ENCODE measurements at places on chromosomes 5 and 9.

DNA sequence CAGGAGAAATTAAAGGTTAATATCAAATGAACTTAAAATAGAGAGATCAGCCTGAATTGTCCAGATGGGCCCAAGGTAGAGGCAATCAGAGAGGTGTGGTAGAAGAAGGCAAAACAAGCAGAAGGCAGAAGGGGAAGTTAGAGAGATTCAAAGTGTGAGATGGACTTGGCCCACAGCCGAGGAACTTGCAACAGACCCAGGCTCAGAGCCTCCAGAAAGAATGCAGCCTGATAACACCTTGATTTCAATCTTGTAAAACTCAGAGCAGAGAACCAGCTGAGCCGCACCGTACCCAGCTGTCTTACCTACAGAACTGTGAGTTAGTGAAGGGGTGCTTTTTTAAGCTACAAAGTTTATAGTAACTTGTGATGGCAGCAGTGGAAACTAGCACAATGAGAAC lies 190.9 kb downstream of the RFK start:
- DNase-seq: no peak

DNA sequence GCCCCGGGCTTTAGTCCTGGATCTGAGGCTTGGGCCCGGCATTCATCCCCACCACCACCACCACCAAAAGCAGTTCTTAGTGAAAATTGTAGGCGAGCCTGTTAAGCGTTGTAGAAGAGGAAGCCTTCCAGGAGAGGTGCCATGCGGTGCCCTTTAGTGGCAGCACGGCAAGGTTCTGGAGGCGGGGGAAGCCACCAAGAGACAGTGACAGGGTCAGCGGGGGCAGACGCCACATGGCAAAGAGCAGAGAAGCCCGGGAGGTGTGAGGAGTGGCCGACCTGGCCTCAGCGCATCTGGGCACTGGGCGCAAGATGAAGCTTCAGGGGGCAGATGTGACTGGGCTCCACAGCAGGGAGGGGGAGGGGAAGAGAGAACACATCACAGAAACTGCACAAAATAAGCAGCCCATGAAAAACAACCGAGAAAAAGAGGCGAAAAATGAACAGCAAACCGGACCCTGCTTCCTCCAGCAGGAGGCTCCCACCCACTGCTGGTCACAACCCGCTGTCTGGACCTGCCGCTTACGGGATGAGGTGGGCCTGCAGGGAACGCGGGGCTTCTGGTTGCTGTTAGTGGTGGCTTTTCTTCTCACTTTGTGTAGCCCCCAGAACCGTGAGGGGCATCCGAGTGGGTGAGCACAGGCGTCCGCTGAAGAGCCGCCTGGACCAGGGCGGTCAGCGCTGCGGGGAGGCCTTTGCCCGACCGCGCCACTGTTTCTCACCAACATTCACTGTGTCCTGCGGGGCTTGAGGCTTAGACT lies 4.3 kb downstream of the LRRC14B start:
- DNase-seq: no peak

DNA sequence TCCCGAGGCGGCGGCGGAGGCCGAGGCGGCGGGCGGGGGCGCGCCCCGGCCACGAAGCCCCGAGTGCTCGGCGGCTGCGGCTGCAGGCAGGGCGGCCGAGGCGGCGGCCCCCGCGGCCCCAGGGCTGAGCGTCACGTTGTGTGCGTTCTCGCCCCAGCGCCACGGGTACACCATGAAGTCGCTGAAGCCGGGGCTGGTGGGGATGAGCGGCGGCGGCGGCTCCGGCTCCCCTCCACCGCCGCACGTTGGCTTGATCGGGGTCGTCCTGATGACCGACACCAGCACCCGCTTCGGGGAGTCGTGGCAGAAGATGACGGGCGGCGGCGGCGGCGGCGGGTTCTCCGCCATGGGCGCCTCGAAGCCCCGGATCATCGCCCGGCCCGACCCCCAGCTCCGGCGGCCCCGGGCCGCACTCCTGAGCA lies 498 bp downstream of the ZNF367 start:
- no peak for DNase-seq

GRCh38 chr9:23638837-23639426 lies 187.1 kb downstream of the ELAVL2 start:
- DNase-seq: no peak
